CD4-positive, alpha-beta T cell treated with Interleukin-2 at 100 ng/mL for 4 hours (primary cell): ENCODE measurements at places on chromosomes 6 and 20.
A peak's percentile ranks its signal among the peaks of the same experiment; 100 is the strongest.

- DNase-seq, result no peak
Observed at GRCh38 chr6:150681578-150682395, 82.1 kb downstream of the PLEKHG1 start.

GRCh38 chr20:59006167-59006863, 739 bp downstream of the CTSZ start:
- DNase-seq, result no peak

DNA sequence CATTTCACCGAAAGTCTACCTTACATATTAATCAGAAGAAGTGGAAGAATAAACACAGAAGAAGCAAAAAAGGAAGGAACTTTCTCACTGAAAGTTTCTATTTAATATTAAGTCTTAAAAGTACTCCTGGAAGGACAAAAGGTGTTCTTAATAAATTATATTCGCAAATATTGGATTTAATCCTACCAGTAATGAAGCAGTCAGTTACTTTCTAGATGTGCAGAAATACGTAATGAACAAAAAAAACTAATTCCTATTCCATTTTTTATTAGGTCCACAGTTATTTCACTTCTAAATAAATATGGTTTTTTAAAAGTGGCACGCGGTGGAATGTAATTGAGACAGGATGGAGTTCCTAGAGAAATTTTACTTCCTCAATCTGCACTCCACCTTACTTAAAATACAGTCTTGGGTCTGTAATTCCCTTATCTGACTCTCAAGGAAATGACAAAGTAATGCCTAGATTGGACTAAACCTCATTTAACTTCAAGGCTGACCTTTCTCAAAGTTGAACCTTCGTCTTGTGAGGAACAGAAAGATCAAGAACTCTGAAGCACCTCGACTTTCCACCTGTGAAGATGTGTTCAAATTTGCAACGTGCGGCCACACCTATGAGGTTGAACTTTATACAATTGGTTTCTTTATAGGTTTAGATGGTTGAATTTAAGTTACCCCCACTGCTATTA, 1.1 kb upstream of the TRAM2 start:
- no peak for DNase-seq

GRCh38 chr6:163333701-163334663, 80.5 kb upstream of the QKI start:
- no peak for DNase-seq

DNA sequence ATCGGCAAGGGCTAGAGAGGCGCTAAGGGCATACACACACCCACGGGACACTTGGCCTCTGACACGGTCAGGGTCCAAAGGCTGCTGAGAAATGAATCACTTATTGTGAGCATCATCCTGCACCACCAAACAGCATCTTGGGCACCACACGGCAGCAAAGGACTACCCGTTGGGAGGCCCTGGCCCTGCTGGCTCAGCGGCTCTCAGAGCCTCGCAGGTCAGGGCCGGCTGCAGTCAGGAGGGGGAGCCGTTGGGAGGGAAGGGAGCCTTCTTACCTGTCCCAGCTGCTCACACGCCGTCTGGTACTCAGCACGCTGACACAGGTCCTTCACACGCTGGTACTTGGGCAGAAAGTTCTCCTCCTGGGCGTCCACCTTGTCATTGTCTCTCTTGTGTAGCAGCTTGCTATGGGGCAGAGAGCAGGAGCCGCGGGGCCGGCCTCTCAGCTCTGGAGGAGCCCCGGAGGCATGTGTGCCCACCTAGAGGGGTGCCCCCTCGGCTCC, 109.0 kb downstream of the SULF2 start:
- DNase-seq, result no peak

DNA sequence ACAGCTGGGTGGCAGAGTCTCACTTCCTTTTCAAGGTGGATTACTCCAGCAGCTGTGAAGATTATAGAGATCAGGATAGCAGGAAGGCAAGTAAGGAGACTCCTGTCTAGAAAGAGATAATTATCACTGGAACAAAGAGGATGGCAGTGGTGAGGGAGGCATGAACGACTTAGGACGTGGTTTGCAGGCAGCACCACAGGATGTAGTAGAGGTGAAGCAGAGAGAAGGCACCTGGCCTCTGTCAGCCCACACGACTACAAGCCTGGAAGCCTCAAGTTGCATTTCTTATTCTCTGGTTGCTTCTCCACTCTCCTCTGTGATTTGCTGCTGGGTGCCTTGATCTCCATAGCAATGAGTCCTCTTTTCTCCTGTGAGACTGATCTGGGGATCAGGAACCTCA, 62.7 kb downstream of the TSHZ2 start:
- no peak for DNase-seq

- DNase-seq, result no peak
Observed at GRCh38 chr6:167737205-167737830, 89.4 kb upstream of the AFDN start.

- DNase-seq, result no peak
Observed at GRCh38 chr6:142881761-142882160, 63.2 kb downstream of the HIVEP2 start.

DNA sequence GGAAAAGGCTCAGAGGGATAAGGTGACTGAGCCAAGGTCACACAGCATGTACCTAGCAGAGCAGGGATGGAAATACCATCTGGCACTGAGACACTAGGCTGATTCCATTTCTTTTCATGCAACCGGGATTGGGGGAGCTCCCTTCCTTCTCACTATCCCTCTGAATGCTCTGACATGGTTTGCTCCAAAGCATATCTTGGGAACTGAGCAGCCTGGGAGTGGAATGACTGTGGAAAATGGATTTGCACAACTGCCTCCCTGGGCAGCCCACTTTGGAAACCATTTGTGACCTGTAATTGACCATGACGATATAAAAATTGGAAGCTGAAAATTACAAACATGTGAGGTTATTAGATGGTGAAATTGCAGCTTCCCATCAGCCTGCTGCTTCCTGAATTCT, 309.0 kb upstream of the CHD6 start:
- no peak for DNase-seq

- DNase-seq, result no peak
Observed at GRCh38 chr6:56766806-56767178, 124.1 kb upstream of the DST start.

DNA sequence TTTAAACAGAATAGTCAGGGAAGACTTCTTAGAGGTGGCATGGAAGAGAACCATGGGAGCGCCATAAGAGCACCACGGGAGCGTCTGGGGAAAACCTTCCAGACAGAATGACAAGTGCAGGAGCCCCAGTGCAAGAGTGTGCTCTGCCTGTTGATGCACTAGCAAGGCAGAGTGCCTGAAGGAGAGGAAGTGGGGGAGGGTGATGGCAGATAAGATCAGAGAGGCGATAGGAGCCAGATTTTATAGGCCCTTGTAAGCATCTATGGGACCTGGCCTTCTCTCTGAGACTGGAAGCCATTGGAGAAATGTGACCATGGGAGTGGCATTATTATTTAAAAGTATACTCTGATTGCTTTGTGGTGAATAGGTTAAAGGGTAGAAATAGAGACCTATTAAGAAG, 13.1 kb downstream of the FUCA2 start:
- DNase-seq, result peak; percentile 12

- DNase-seq, result no peak
Observed at GRCh38 chr6:5201271-5201670, 59.5 kb downstream of the LYRM4 start.

DNA sequence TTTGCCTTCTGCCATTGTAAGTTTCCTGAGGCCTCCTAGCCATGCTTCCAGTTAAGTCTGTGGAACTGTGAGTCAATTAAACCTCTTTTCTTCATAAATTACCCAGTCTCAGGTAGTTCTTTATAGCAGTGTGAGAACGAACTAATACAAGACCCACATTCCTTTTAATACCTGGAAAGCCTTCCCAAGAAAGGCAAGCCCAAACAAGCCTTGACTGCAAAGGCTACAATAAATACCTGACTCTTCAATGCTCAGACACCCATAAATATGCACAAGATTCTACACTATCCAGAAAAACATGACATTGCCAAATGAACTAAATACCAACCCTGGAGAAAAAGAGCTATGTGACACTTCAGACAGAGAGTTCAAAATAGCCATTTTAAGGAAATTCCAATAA, 338.8 kb downstream of the HAO1 start:
- DNase-seq, result no peak

DNA sequence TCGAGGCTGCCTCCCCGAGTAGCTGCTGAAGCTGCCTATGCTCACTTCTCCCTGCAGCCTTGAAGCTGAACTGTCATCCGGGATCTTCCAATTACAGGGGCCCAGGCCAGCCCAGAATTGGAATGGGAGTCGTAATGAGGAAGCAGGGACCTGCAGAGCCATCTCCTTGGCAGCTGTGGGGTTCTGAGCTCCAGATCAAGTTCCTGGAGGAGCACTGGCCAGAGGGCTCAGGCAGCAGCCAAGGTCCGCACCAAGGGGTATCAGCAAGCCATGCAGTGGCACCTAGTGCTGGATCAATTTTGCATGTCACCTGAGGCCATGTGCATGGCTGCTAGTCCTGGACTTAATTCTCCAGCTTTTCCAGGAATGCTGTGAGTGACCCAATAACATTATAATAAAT, 163.2 kb upstream of the TSHZ2 start:
- DNase-seq, result no peak

GRCh38 chr20:43681468-43681942, 14.6 kb downstream of the MYBL2 start:
- no peak for DNase-seq

- DNase-seq, result no peak
Observed at GRCh38 chr6:2061880-2062279, 183.5 kb downstream of the GMDS start.

- no peak for DNase-seq
Observed at GRCh38 chr20:1335961-1336698, 7.2 kb upstream of the SDCBP2 start.

GRCh38 chr6:80304014-80304413, 197.5 kb downstream of the BCKDHB start:
- DNase-seq, result no peak

- no peak for DNase-seq
Observed at GRCh38 chr6:22455378-22455777, 114.0 kb upstream of the HDGFL1 start.

DNA sequence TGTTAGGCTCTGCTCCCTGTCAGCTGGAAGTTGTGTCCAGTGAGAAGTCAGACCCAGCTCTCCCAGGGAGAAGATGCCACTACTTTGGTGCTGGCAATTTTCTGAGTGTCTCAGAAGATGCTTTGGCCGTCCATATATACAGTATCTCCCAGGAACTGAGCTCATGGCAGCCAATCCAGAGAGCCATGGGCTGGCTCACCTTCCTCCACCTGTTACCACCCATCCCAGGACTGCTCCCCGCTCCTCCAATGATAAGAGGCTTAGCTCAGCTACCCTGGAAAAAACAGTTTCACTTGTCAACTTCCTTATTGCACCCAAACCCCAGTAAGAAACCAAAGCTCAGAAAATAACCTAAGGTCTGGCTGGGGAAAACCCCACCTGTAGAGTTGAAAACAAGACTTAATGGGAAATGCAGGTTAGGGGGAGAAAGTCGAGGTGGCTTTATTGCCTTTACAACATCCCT, at the start of gene BNIP5:
TSS of gene BNIP5 (minus strand) at position 110 of the 463 bp plus-strand sequence. CDS start 6,198 bp downstream, outside the sequence.
- peak; percentile 6 for DNase-seq

DNA sequence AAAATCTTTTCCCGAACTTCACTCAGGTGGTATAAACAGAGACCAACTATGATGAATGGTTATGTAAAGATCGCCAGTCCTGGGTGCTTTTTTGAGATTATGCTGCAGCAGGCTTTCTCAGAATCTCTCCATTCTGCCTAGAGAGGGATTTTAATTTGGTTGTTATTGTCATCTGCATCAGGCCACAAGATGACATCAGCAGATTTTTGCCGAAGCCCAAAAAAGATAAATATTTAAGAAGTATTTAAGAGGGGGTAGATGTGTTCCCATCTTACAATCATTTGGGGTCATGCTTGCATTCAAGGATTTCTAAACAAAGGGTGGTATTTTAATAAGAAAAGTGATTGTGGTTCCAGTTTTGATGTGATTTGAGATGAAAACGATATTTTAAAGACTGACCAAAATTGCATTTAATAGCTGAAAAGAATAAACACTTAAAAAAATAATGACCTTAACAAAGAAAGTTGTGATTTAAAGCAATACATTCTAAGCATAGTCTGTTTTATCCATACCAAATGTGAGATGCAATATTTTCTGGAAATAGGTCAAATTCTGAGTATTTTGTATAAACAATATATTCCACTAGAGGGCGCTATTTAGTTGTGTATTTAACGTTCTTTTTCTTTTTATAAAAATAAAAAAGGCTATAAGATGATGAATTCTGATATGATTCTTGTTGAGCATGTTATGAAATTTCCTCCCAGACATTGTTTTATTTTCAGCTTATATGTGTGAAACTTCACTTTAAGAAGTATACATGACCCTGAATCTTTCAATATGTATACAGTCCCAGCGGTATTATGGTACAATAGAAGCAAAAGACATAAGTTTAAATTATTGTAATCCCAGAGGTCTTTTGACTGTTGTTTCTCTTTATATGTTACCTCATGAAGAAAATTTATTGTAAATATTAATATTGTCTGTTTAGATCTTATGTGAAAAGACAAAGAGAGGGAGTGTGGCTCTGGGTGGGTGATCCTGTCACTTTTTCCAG, 51.0 kb upstream of the ZFP64 start:
- DNase-seq, result peak; percentile 40

DNA sequence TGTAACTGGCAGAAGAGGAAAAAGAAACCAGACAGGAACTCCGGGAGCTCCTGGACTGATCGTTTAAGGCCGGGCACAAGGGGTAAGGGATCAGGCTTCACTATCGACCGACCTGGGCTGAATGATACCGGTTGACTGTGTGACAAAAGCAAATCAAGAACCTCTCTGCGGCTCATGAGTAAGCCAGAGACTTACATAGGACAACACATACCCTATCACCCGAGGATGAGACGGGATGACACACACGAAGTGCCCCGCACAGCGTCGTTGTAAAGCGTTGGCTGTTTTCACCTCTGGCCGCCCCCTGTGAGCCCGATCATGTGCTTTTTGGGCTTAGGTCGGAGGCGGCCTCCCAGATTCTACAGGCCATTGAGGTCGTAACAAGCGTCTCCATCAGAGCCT, 695 bp upstream of the TGIF2 start:
- peak; percentile 79 for DNase-seq

GRCh38 chr20:40711079-40711478, 22.0 kb upstream of the MAFB start:
- DNase-seq, result no peak

- DNase-seq, result no peak
Observed at GRCh38 chr20:63915471-63915870, 20.5 kb downstream of the DNAJC5 start.

DNA sequence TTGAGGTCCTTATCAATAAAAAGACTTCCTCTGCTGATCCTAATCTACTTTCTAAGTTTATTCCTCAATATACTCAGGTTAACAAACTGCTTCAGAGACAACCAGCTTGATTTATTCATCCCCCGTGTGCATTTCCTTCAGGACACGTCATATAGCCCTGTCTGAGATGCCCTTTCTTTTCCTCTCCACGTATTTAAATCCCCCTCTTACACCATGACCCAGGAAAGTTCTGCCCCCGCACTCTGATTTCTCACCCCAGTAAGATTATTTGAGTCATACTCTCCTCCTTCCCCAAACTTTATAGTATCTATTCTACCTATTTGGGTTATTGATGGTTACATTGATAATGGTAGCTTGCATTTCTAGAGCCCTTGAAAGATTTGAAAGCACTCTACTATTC, 9.8 kb upstream of the CGA start:
- DNase-seq, result no peak

- DNase-seq, result no peak
Observed at GRCh38 chr6:19839237-19839546, 2.0 kb downstream of the ID4 start.

GRCh38 chr20:15205028-15205427, 867.6 kb upstream of the FLRT3 start:
- no peak for DNase-seq

GRCh38 chr20:33983371-33983770, 10.3 kb upstream of the RALY start:
- no peak for DNase-seq
